ENCODE measurements at places on chromosomes 1 and 21. TPM values are rescaled to one million over a fixed set of nuclear protein-coding genes. Genes with fewer than 3 reads are reported as not detected.
A peak's percentile ranks its signal among the peaks of the same experiment; 100 is the strongest.

CHD5 gene
- total RNA-seq: 0.15 TPM

GRCh38 chr1:87449348-87449963 lies 120.8 kb downstream of the LMO4 start:
- H3K36me3 ChIP-seq: no peaks in the 10 kb centered on the region
- peak overlapping the region; percentile 25 for H3K27ac ChIP-seq
- no peaks in the 10 kb centered on the region for H3K27me3 ChIP-seq
- H3K4me3 ChIP-seq: no peak overlapping the region

DNA sequence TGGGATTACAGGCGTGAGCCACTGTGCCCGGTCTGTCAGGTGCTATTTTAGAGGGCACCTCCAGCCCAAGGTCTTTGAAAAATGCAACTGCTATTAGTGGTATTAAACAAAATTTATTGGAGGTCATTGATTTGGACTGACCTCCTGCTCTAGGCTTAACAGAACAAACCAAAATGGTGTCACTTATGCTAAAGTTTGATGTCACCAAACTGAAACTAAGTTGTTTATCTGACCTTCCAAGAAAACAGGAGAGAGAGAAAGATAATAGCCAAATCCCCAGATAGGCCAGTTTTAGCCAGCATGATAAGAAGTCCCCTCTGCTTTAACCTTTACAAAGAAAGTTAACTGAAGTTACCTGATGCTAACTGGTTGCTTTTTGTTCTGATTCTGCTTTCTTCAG lies 8.1 kb upstream of the INAVA start:
- H3K4me3 ChIP-seq: no peak overlapping the region
- no peaks in the 10 kb centered on the region for H3K36me3 ChIP-seq
- no peak overlapping the region for H3K27ac ChIP-seq
- no peaks in the 10 kb centered on the region for H3K4me1 ChIP-seq

DNA sequence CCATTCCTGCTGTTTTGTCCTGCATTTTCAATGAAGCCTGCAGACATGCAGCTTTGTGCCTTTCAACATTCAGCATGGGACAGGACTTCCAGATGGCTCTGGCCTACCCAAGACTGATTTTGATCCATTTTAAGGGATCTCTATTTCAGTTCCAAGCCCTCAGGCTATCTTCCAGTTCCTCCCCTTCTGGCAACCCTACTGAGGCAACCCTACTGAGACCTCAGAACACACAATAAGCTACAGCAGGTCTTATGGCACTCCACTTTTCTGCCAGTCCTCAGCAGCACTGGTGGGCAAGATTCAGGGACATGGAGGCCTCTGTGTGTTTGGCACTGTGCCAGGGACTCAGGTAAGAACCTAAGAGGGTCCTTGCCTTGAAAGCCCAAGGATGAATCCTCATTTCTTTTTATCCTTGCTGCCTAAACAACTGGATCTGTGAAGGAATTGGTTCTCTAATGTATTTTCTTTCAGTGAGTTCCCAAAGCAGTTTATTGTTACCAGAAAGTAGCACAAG lies 50.7 kb downstream of the MAB21L3 start:
- no peaks in the 10 kb centered on the region for H3K27me3 ChIP-seq
- H3K27ac ChIP-seq: no peak overlapping the region
- H3K4me1 ChIP-seq: no peaks in the 10 kb centered on the region
- no peak for DNase-seq
- H3K4me3 ChIP-seq: no peak overlapping the region

AGT gene
- total RNA-seq: 9.1 TPM

- DNase-seq: no peak
- no peak overlapping the region for H3K27ac ChIP-seq
- no peaks in the 10 kb centered on the region for H3K27me3 ChIP-seq
- H3K36me3 ChIP-seq: no peaks in the 10 kb centered on the region
Measured at GRCh38 chr1:69436151-69436550, 131.6 kb upstream of the LRRC7 start.

- H3K27me3 ChIP-seq: peaks cover 6% of the 10 kb centered on the region
- peak overlapping the region; percentile 30 for H3K27ac ChIP-seq
- peaks cover 5% of the 10 kb centered on the region for H3K4me1 ChIP-seq
Measured at GRCh38 chr1:40315795-40316594, 1.1 kb downstream of the COL9A2 start.

DNA sequence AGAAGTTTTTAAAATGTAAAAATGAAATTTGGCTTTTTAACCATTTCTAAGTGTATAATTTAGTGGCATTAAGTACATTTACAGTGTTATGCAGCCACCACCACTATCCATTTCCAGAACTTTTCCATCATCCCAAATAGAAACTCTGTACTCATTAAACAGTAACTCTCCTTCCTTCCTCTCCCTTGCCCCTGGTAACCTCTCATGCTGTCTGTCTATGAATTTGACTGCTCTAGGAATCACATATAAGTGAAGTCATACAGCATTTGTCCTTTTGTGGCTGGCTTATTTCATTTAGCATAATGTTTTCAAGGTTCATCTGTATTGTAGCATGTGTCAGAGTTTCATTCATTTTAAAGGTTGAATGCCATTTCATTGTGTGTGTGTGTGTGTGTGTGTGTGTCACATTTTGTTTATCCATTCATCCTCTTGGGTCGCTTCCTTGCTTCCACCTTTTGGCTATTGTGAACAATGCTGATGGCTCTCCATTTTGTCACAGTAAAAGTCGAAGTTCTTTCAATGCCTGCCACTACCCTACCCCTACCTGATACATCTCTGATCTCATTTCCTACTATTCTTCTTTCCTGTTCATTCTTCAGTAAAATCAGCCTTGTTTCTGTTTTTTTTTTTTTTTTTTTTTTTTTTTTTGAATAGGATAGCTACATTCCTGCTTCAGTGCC lies 45.3 kb downstream of the F3 start:
- H3K36me3 ChIP-seq: peaks cover 3% of the 10 kb centered on the region
- no peak overlapping the region for H3K27ac ChIP-seq
- H3K4me1 ChIP-seq: no peaks in the 10 kb centered on the region
- H3K4me3 ChIP-seq: no peak overlapping the region

- no peak overlapping the region for H3K4me3 ChIP-seq
- no peaks in the 10 kb centered on the region for H3K4me1 ChIP-seq
- no peaks in the 10 kb centered on the region for H3K36me3 ChIP-seq
Measured at GRCh38 chr1:206873603-206874188, 8.3 kb downstream of the IL20 start.

DNA sequence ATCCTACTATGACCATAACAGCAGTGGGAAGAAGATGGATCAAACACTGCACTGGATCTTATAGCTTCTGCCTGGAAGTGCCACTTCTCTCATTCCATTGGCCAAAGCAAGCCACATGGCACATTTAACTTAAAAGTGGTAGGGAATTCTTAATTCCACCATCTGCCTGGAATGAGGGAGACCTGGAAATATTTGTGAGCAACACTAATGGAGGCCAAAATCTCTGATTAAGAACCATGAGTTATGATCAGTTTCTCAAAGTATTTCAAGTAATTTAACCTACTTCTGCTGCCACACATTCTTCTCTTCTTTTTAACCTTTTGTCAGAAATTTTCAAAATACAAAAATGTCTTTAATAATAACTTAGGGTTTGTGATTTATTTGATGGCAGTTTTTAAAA lies 154.0 kb upstream of the C1orf87 start:
- no peak overlapping the region for H3K27ac ChIP-seq
- H3K4me3 ChIP-seq: no peak overlapping the region
- no peaks in the 10 kb centered on the region for H3K36me3 ChIP-seq
- DNase-seq: no peak
- no peaks in the 10 kb centered on the region for H3K4me1 ChIP-seq

- DNase-seq: no peak
- H3K27me3 ChIP-seq: no peaks in the 10 kb centered on the region
- no peak overlapping the region for H3K4me3 ChIP-seq
- no peaks in the 10 kb centered on the region for H3K4me1 ChIP-seq
- H3K36me3 ChIP-seq: no peaks in the 10 kb centered on the region
- H3K27ac ChIP-seq: no peak overlapping the region
Measured at GRCh38 chr21:32240851-32241687, 37.8 kb downstream of the MIS18A start.

DNA sequence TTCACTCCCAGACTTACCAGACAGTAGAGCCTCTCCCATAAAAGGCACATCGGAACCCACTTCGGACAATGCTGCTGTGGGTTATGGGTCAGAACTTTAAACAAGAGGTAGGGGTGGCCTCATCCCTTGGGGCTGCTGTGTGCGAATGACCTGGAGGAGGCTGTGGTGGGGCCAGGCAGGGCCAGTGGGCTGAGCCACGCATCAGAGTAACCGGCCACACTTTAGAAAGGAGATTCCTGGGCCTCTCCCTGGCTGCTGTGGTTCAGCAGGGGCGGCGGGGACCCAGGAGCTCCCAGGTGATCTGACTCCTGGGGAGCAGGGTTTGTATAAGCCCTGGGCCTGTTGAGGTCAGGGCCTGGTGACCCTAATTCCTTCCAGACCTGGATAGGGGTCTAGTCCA lies 110.2 kb upstream of the C1orf174 start:
- no peaks in the 10 kb centered on the region for H3K4me1 ChIP-seq
- no peaks in the 10 kb centered on the region for H3K27me3 ChIP-seq
- H3K4me3 ChIP-seq: no peak overlapping the region
- H3K36me3 ChIP-seq: no peaks in the 10 kb centered on the region

DNA sequence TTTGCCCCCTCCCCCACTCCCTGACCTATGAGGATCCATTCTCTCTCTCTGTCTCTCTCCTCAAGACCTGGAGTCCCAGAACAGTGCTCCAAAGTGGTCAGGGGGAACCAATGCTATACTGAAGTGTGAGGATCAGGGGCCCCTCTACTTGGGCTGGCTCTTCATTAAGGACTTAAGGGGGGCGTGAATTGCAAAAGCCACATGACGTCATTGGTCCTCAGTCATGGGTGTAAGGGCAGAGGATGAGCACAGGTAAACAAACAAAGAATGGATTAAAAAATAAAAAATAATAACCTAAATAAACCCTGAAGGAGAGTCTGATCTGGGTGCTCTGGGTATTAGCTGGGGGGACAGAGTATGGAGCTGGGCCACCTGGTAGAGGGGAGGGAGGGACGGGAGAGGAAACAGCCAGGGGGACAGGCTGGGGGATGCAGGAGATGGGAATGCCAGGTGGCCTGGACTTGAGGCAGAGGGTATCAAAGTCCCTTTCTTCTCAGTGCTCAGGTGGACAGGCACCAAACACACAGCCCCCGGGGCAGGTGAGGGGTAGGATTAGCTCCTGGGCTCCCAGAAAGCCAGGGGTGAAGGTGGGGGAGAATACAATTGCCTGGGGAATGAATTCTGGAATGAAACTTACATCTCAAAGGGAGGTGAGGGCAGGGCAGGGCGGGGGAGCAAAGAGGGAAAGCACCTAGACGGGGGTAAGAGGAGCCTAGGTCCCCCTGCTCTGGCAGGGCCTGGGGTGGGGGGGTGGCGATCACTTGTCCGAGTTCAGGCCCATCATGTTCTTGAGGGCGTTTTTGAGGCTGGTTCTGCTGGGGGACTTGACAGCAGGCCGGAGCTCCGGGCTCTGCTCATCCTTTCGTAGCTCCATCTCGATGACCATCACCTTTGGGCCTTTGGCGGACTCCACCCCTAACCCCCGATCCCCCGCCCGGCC lies 4.6 kb downstream of the MPZ start:
- peak overlapping the region; percentile 88 for H3K4me3 ChIP-seq
- peaks cover 6% of the 10 kb centered on the region for H3K4me1 ChIP-seq
- no peaks in the 10 kb centered on the region for H3K27me3 ChIP-seq
- H3K36me3 ChIP-seq: no peaks in the 10 kb centered on the region

TTC24 gene
- total RNA-seq: not detected

GRCh38 chr1:40780678-40781607 lies 2.6 kb upstream of the KCNQ4 start:
- H3K27me3 ChIP-seq: no peaks in the 10 kb centered on the region
- H3K4me1 ChIP-seq: peaks cover 11% of the 10 kb centered on the region
- no peak overlapping the region for H3K27ac ChIP-seq

GRCh38 chr1:88514544-88515060 lies 169.5 kb upstream of the PKN2 start:
- no peak overlapping the region for H3K4me3 ChIP-seq
- no peaks in the 10 kb centered on the region for H3K27me3 ChIP-seq
- no peak overlapping the region for H3K27ac ChIP-seq
- no peak for DNase-seq
- H3K36me3 ChIP-seq: no peaks in the 10 kb centered on the region
- no peaks in the 10 kb centered on the region for H3K4me1 ChIP-seq

GRCh38 chr1:157995583-157996169 lies 2.2 kb downstream of the KIRREL1 start:
- no peak for DNase-seq
- H3K36me3 ChIP-seq: no peaks in the 10 kb centered on the region
- H3K27ac ChIP-seq: peak overlapping the region; percentile 91
- no peaks in the 10 kb centered on the region for H3K27me3 ChIP-seq

GRCh38 chr1:216758161-216758560 lies 34.9 kb upstream of the ESRRG start:
- no peaks in the 10 kb centered on the region for H3K36me3 ChIP-seq
- no peaks in the 10 kb centered on the region for H3K4me1 ChIP-seq
- DNase-seq: no peak
- no peak overlapping the region for H3K27ac ChIP-seq
- H3K27me3 ChIP-seq: no peaks in the 10 kb centered on the region

GRCh38 chr21:25722631-25723030 lies 12.1 kb downstream of the ATP5PF start:
- H3K4me1 ChIP-seq: no peaks in the 10 kb centered on the region
- H3K36me3 ChIP-seq: no peaks in the 10 kb centered on the region
- H3K27ac ChIP-seq: no peak overlapping the region

DNA sequence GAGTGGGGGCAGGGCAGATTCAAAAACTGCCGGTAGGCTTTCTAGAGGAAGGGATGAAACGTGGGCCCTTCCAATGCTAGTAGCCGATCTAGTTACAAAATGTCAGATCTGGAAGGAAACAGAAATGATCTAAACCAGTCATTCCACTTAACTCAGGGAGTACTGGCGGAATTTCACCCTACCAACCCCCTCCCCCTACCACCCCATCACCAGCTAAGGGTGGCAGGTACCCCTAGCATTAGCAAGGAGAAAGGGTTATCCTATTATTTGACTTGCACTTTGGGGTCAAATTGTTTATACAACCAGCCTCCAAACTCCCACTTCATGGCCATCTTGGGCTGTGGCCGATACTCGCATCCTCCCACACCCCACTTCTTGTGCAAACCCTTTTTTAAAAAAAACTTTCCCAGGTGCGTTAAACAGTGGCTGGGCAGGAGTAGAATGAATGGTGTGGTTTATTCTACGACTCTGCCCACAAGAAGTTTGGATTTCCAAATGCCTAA lies 644 bp upstream of the MRPL24 start:
- peaks cover 14% of the 10 kb centered on the region for H3K4me1 ChIP-seq
- DNase-seq: no peak
- H3K27ac ChIP-seq: peak overlapping the region; percentile 91
- no peaks in the 10 kb centered on the region for H3K27me3 ChIP-seq

- peaks cover 8% of the 10 kb centered on the region for H3K27me3 ChIP-seq
- no peak overlapping the region for H3K4me3 ChIP-seq
- H3K36me3 ChIP-seq: no peaks in the 10 kb centered on the region
- H3K4me1 ChIP-seq: no peaks in the 10 kb centered on the region
Measured at GRCh38 chr1:5410652-5411051, 581.6 kb downstream of the NPHP4 start.

GRCh38 chr1:198620951-198621824 lies 17.7 kb upstream of the PTPRC start:
- no peaks in the 10 kb centered on the region for H3K27me3 ChIP-seq
- no peaks in the 10 kb centered on the region for H3K4me1 ChIP-seq
- H3K36me3 ChIP-seq: no peaks in the 10 kb centered on the region
- no peak for DNase-seq
- no peak overlapping the region for H3K4me3 ChIP-seq

- H3K36me3 ChIP-seq: no peaks in the 10 kb centered on the region
- no peaks in the 10 kb centered on the region for H3K27me3 ChIP-seq
- no peak for DNase-seq
- no peaks in the 10 kb centered on the region for H3K4me1 ChIP-seq
Measured at GRCh38 chr1:227190321-227190720, 128.0 kb downstream of the CDC42BPA start.

SHISAL2A gene
- 0.15 TPM for total RNA-seq

All from breast epithelium (tissue), 4 donors.